GM23248 (cell line): ENCODE measurements at places on chromosomes 6 and 20. TPM values are rescaled to one million over a fixed set of nuclear protein-coding genes. Genes with fewer than 3 reads are reported as not detected.

DNA sequence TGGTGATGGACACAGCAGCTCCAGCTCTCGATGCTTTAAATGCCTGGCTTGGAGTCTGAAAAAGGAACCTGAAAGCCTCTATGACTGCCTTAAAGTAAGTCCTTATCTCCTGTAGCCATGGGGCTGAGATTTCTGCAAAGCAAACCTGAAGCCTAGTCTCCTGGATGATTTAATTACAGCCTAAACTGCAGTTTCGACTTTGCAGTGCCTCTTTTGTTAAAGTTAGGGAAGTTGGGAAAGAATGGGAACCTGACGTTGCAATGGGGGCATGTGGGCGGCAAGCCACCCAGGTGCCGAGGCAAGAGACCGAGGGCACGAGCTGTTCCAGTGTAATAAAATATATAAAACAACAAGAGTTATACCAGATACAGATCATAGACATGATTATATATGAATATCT lies 11.7 kb upstream of the TCFL5 start:
- DNase-seq = no peak

DNA sequence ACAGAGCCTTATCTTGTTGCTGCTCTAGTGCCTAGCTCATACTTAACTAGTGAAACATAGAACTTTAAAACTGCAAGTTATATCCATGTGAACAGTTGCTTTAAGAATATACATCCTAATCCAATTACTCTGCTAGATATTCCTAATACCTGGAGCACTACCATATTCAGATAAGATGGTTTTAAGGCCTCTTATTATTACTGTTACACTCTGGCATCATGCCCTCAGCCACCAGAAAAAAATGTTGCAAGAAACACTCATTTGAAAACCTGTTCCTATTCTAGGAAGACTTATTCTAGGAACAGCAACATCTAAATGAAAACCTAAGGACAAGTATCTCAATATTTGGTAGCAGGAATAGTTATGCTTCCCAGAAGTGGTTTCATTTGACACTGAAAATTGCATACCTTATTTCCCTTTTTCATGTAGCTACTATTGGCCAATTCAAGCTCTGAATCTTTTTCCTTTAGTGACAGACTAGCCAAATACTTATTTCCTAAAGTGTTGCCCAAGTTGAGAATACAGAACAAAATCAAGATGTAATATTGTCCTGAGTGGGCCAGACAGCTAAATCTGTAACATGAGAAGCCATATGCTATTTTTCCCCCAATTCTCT lies 4.8 kb upstream of the MTFR2 start:
- DNase-seq = no peak

DNA sequence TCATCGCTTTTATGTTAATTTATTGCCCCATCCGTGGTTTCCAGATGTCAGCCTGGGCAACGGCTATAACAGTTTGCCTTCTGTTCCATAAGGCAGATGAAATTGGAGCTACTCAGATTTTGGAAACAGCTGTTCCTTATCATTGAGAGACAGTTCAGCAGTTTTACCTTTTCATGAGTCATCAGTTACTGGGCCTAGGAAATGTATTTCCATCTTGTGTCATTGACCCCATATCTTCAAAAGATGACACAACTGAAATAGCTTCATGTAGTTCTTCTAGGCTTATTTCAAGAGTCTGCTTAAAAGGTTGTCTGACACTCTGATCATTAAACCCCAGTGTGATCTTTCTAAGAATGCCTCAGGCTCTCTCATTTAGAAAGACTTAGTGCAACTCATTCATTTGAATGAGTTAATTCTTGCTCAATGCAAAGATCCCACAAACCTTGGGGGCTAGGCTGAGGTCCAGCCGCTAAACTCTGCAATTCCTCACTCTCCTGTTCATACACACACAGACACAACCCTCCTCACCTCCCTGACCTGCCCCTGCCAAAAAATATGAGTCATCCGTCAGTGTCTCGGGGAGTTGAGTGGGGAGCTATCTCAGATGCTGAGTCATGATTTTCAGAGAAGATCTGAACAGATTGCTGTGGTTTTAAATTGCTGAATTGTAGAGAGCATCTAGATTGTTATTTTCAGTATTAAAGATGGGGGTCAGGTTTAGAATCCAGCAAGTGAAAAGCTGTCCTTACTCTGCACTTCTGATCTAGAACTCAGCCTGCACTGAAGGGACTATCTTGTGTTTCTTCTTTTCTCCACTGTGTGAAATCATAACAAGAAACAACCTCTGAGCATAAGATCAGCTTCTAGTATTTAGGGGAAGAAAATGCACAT lies 61.8 kb downstream of the RPP40 start:
- DNase-seq = peak; percentile 93

Gene ESR1
- polyA plus RNA-seq = 0.09 and 0.24 TPM in 2 replicates

Gene SMIM13
- polyA plus RNA-seq = 5.1 and 6.4 TPM in 2 replicates

Gene NCOA6
- polyA plus RNA-seq = 10.6 and 12.6 TPM in 2 replicates

DNA sequence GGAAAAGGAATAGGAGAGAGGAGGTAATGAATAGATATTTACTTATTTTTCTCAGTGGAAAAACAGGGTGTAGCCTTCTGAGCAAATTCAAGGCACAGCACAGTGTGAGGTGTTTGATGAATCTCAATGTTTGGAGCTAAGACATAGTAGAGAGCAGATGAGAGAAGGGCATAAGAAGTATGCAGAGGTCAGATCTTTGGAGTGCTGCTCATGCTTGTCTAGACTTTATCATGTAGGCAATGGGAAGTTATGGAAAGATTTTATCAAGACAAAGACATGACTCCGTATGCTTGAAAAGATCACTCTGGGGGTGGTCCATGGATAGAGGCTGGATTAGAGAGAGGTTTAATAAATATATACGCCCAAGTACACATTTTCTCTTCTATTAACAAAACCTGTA lies 217.0 kb upstream of the CNR1 start:
- no peak for DNase-seq

GRCh38 chr6:74578339-74578738 lies 627.5 kb downstream of the COL12A1 start:
- peak; percentile 86 for DNase-seq

GRCh38 chr6:70270287-70271005 lies 32.4 kb downstream of the COL9A1 start:
- no peak for DNase-seq

DNA sequence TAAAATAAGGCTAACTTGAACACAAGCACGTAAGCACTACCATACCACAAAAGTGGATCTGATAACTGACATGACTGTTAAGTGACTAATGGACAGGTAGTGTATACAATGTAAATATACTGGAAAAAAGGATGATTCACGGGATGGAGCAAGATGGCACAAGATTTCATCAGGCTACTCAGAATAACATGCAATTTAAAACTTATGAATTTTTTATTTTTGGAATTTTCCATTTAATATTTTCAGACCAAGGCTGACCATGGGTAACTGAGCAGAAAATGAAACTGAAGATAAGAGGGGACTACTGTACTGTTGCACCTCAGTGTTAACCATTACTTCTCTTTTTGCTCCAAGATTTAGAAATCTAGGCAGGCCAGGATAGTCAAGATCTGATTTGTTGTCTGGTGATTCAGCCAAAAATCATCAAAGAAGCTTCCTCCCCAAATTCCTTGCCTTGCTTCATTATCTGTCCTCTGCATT lies 45.4 kb downstream of the TPBG start:
- DNase-seq = peak; percentile 79

Gene HLA-DMB
- polyA plus RNA-seq = 0.46 TPM in 1 of 2 replicates, not detected in the other

Gene LBP
- not detected in 2 replicates for polyA plus RNA-seq

- DNase-seq = no peak
These were observed 26.8 kb upstream of the DLGAP4 start for GRCh38 chr20:36279362-36279761.

Gene CTCFL
- not detected in 2 replicates for polyA plus RNA-seq

- DNase-seq = no peak
These were observed 731.3 kb upstream of the NRSN1 start for GRCh38 chr6:23394681-23395080.

DNA sequence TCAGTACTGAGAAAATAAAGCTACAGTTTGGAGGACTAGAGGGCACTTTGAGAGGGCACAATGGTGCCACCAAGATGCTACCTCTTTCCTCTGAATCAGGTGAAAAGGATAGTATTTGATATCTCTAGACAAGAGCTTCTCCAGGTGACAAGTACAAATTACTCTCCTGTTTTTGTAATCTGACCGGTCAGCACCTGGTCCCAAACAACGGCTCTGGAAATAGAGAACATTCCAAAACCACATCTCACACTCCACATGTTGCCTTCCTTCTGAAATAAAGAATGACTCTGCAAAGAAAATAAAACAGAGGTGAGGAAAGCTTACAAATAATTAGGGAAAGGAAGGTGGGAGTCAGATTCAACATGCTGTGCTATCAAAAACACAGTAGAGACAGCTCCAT lies 51.3 kb upstream of the CITED2 start:
- DNase-seq = no peak

- peak; percentile 92 for DNase-seq
These were observed 6.7 kb upstream of the DDR1 start for GRCh38 chr6:30877419-30878262.

Gene KIFC1
- 3.9 and 4.0 TPM in 2 replicates for polyA plus RNA-seq

Gene SRSF12
- 0.59 and 0.60 TPM in 2 replicates for polyA plus RNA-seq

Gene FLRT3
- 2.4 and 3.0 TPM in 2 replicates for polyA plus RNA-seq

Gene DUSP15
- not detected in 2 replicates for polyA plus RNA-seq

Gene ZNF334
- polyA plus RNA-seq = 1.1 and 1.2 TPM in 2 replicates

GRCh38 chr20:12914804-12915203 lies 94.0 kb upstream of the SPTLC3 start:
- no peak for DNase-seq

GRCh38 chr20:41534842-41535241 lies 83.3 kb downstream of the CHD6 start:
- DNase-seq = peak; percentile 16

DNA sequence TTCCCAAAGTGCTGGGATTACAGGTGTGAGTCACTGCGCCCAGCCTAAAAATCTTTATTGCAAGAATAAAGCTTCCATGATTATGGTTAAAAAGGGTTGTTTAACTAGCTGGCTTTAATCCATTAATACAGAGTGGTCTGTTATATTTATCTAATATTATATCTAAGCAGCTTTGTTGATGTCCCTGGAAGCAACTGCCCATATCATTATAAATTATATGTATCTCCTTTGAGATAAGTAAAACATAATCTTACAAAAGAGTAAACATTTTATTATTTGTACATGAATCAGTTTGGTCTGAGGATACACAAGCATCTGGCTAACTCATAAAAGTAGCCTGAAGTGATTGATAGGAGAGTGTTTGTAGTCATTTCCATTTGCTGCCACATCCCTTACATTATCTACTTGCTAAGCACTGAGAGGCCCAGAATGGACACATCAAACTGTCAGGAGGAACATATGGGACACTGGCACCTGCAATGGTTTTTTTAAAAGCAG lies 46.9 kb downstream of the TRAF3IP2 start:
- no peak for DNase-seq

- no peak for DNase-seq
These were observed 41.4 kb downstream of the MAP7 start for GRCh38 chr6:136508725-136509392.

DNA sequence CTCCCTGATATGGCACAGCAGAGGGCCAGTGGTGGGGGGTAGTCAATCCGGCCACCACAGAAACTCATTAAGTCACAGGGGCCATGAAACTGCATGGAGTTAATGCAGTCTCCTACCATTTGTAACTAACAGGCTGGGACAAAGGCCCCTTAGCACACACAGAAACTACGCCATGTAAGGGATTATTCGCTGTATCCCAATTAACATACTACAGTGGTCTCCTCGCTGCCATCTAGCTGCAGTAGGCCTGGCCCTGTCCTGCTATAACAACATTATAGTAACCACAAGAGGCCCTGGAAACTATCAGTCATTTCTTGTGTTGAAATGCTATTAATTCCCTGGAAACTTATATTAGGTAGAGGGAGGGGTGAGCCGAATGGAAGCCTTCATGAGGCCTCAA lies 72.3 kb upstream of the CCN2 start:
- DNase-seq = no peak

GRCh38 chr20:51447097-51447764 lies 95.3 kb downstream of the NFATC2 start:
- peak; percentile 100 for DNase-seq

Gene ACOT13
- 26.2 and 27.7 TPM in 2 replicates for polyA plus RNA-seq

- DNase-seq = peak; percentile 78
These were observed 58.7 kb downstream of the EDN1 start for GRCh38 chr6:12348530-12349511.

DNA sequence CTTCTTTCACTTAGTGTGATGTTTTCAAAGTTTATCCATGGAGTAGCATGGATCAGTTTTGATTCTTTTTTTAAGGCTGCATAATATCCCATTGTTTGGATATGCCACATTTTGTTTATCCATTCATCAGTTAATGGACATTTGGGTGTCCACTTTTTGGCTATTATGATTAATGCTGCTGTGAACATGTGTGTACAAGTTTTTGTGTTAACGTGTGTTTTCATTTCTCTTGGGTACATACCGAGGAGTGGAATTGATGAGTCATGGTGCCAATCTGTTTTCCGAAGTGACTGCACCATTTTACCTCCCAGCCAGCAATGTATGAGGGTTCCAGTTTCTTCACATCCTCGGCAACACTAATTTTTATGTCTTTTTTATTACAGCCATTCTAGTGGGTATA lies 78.4 kb upstream of the CCDC28A start:
- no peak for DNase-seq

DNA sequence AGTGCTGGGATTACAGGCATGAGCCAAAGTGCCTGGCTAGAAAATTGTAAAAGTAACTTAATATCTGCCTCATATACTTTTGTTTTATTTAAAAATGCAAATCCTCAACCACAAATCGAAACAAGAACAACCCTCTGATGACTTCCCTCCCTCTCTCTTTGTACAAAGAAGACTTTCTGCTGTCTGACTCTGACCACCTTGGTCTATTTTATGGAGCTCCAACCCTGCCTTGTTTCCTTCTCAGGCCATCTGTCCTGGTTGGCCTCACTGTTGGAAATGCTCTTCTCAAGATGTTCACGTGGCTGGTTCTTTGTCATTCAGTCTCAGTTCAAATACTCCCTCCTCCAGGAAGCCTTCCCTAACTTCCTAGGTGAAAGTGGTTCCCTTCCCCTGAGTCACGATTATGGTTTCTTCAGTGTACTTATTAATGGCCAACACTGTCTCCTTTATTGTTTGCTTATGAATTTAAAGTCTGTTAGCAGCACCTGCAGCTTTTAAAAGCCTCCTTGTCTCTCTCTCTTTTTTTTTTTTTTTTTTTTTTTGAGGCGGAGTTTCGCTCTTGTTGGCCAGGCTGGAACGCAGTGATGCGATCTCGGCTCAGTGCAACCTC lies 151.5 kb upstream of the SALL4 start:
- no peak for DNase-seq

GRCh38 chr6:147278891-147279290 lies 74.7 kb downstream of the STXBP5 start:
- DNase-seq = no peak

DNA sequence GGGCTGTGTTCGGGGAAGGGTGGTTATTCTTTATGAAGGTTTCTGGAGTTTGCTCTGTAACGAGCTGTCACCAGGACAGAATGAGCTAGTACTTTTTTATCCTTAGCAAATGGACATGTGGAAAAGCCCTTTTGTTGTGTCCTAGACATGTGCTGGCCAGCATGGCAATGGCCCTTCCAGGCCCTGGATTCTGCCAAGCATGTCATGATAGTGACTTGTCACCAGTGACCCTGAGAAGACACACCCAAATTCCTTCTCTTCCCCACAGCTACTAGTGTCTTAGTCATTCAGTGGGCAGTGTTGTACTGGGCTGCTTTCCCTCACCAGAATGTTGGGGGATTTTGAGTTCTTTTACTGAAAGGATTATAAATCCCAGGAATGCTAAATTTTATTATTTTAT lies 74.0 kb upstream of the XRN2 start:
- DNase-seq = peak; percentile 70

Gene KIAA1755
- 3.6 and 4.0 TPM in 2 replicates for polyA plus RNA-seq
